AG08395 (cell line): ENCODE measurements at places on chromosomes 6 and 20.
A peak's percentile ranks its signal among the peaks of the same experiment; 100 is the strongest.

DNA sequence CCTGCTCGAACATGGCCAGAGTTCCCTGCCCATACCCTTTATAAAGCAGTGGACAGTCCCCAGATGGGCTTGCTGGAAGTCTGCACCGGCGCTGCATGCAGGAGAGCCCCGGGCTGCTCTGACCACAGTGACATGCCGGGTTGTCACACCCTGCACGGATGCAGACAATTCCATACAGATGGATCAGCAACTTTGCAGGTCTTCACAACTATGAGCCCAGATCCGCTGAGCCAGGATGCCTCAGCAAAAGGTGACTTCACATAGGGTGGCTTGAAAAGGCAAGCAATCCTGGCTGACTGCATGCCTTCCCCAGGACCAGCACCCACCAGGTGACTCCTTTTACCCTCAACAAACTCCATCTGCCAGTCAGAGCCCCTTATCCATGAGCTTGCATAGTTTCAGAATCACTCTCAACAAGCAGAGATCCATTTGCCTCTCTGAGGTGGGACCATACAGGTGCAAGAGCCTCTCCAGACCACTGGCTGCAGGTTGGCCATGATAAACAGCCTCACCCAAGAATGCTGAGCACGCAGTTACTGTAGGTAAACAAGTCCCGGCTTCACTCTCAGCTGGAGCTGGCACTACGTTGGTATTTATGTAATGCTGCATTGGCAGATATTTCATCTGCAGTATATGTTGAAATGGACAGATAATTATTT, 183.0 kb upstream of the QKI start:
- DNase-seq = no peak

DNA sequence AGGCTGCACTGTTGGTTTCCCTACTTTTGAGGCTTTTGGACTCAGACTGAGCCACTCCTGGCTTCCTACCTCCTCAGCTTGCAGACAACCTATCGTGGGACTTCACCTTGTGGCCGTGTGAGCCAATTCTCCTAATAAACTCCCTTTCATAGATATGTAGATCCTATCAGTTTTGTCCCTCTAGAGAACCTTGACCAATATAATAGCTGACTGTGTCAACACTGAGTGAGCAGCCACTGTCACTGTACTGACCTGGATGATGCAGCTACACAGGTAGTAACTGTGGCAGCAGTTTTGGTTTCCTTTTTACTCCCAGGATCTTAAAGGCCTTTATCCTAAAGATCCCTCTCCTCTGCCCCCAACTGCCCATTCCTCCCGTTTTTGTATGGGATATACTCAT, 70.2 kb downstream of the SLC22A3 start:
- DNase-seq = no peak

DNA sequence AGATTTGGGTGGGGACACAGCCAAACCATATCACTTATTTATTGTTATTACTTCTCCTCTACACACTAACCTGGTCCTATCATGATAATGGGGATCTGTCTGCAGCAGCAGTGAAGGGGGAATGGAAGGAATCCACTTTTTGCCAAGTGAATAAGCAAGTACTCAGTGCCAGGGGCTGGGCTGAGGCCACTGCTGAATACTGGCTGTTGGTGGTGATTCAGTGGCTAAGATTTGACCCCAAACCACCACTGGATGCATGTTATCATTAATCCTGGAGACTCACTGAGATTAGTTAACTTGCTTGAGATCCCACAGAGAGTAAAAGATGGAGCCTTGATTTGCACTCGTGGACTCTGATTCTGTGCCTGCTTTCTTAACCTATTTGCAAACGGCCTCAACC, 127.7 kb downstream of the TSHZ2 start:
- DNase-seq = no peak

DNA sequence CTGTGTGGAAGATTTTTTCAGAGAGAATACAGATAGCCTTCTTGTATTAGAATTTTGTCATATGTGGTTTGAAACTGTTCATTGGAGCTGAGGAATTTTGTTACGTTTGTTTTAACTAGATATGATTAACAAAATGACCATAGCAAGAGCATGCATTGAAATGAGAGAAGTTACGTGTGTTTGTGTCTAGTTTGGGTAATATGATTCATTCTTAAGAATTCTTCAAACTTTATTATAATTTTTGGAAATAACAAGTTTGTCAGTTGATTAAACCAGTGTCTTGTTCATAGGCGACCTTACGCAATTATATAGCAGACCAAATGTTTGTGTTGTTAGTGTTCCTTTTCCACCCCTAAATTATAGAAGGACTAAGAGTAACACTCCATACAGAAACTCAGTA, 5.5 kb downstream of the GMNN start:
- DNase-seq = no peak

DNA sequence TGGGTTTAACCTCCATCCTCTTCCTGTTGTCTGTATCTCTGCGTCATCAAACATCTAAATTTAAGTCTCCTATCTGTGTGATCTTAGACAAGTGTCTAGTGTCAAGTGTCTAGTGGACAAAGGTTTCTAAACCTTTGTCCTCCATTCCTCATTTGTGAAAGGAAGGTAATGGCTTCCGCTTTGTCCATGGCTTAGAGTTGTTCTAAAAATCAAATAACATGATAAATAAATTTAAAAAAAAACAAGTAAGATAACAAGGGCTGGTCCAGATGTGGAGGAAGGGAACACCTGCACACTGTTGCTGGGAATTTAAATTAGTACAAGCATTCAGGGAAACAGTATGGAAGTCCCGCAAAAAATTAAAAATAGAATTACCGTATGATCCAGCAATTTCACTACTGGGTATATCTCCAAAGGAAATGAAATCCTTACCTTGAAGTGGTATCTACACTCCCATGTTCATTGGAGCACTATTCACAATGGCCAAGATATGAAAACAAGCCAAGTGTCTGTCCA, 17.6 kb upstream of the SERPINB1 start:
- DNase-seq = no peak

DNA sequence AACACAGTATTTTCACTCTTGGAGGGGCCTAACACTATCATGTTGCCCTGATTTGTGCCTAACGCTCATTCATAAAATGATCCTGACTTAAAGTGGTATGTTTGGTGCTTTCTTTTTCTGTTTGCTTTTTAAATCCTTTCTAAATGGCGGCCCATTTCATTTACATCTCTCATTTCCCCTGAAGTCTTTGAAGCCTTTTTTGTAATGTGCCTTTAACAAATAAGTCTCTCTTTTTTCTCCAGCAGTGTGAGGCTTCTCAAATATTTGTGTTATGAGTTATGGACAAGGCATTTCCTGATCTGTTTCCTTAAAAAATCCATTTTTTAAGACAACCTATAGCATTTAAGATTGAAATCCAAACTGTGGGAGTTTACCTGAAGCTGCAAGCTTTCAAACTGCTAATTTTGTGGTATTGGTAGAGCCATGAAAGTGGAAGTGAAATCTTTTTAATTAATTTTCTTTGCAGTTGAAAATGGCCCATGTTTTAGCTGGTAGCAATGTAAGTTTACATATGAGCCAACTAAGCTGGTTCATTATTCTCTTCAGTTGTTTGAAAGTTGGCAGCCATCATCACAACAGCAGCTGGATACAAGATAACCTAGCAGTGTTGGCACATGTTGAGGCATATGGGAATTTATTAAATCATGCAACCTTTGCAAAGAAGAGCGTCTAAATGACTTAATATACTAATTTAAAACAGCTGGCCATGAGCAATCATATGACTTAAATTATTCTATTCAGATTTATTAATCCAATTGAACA, 469.7 kb downstream of the CDKAL1 start:
- DNase-seq = peak; percentile 10

DNA sequence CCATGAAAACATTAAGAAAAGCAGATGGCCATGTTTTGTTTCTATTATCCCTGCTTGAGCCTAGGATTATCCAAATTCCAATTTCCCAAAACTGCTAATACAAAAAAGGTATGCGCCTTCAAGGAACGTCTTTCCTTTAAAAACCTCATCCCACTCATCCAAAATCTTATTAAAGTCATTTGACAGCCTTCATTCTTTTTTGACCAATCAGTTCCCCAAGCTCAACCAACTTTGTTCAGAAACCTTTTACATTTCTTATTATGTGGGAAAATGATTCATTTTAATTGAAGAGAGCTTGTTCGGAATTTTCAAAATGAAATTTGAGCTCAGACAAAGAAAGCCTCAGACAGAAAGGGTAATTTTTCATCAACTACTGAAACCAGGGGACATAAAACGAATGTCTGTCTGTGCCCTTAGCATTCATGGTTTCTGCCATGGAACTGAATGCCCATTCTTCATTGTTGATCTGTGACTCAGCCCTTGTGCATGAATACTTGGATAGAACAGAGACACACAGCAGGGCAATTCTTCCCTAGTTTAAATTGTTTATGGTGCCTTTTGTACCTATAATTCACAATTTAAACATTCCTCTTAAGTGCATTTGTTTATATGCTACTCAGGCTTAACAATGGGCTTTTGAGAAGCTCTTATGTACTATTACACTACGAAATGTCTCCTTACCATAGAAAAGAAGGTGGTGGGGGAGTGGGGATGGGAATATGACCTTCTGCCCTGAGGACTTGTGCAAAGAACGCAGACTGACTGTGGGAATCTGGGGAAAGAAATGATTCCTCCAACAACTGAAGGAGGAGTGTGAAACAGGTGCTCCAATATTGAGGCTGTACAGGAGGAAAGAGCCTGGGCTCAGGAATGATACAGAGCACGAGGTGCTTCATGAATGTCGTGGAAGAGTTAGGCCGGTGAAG, 49.8 kb upstream of the ERVFRD-1 start:
- DNase-seq = peak; percentile 49

- no peak for DNase-seq
These were observed 3.6 kb upstream of the SLC17A4 start for GRCh38 chr6:25750906-25751305.

DNA sequence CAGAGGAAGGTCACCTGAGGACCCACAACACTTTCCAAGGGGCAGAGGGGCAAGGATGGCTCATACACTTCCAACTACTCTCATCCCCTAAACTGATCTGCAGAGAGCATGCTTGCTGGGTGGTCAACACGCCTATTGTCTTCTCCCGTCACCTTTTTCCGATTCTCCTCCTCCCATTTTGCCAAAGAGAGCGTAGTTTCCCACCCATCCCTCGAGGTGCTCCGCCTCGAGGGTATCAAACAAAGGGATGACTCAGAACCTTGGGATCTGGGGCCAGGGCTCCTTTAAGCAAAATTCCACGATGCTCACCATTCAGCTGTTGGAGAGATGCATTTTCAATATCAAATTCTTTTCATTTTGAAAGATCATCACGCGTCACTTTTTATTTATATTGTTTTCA, 507.5 kb upstream of the SULF2 start:
- DNase-seq = no peak

GRCh38 chr20:3173610-3174441, 477 bp upstream of the LZTS3 start:
- DNase-seq = peak; percentile 97

- DNase-seq = peak; percentile 79
These were observed 70.6 kb upstream of the DST start for GRCh38 chr6:56713254-56713672.

DNA sequence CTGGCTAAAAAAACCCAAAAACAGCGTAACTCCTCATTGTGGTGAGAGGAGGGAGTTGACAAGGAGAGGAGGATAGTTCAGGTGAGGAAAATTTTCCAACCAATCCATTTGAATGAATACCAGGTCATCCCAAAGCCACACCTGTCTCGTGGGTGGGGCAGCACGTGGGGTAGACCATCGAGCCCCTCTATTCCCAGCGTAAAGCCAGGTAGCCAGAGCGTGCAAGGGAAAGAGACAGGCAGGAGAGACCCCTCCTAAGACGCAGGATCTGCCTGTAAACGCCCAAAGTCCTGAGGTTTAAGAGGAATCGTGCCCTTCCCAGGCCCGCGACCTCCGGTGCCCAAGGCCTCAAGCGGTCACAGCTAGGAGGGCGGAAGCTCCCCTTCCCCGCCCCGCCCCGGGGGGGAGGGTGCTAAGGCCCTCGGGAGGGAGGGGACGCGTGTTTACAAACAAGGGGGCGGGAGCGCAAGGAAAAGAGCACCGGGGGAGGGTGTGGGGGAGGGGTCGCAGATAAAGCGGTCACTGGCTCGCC, 712 bp downstream of the RXRB start:
- peak; percentile 67 for DNase-seq

- DNase-seq = no peak
These were observed 60.2 kb downstream of the PYGB start for GRCh38 chr20:25308083-25308491.

GRCh38 chr6:116248577-116248976, 5.3 kb downstream of the TSPYL4 start:
- DNase-seq = no peak

DNA sequence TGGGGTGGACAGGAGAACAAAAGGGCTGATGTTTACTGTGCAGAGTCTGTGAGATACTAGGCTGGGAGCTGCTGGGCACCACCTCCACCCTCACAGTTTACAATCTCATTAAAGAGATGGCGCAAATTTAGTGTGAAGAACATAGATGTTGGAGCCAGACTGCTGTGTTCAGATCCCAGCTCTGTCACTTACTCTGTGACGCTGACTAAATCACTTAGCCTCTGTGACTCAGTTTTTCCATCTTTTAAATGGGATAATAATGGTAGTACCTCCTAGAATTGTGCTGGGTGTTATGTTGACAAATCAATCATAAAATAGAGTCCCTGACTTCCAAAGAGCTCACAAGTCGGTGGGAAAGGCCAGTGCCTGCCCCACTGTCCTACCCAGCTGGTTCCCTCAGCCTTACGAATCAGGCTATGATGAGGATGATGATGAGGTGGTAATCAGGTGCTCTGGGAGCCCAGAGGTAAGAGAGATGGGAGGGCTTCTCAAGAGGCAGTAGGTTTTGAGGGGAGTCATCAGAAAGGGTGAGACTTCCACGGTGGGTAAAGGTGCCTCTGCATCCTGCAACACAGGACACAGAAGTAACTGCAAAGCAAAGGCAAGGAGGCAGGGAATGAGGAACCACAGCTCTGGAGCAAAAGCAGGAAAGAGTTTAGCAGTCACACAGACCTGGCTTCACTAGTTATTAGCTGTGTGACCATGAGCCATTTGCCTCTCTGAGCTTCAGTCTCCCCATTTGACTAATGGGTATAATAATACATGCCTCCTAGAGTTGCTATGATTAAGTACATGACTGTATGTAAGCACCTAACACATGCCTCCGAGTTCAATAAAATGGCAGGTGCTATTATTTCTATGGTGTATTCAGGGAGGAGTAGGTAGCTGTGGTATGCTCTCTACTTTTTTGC, 8.9 kb downstream of the FYN start:
- no peak for DNase-seq
